ENCODE measurements at places on chromosomes 5 and 9.

DNA sequence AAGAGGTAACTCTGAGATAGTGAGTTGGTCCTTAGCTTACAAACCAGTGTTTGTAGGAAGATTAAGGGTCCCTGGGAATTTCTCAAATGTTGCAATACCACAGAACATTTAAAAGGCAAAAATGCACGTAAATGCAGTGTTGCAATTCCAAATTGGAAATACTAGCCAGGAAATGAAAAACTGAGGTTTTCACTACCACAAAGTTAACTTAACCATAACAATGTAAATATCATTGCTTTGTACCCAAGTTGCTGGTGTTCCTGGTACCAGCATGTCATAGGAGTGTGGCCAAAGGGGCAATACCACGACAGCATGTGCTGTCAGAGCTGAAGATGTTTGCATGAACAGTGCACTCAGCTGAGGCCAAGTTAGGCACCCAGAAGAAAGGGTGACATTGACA, 382.9 kb downstream of the GLIS3 start:
- DNase-seq = no peak

- DNase-seq = no peak
Observed at GRCh38 chr5:160420331-160420610, 1.4 kb upstream of the PTTG1 start.

GRCh38 chr5:169204788-169205400, 96.0 kb downstream of the SLIT3 start:
- DNase-seq = no peak

DNA sequence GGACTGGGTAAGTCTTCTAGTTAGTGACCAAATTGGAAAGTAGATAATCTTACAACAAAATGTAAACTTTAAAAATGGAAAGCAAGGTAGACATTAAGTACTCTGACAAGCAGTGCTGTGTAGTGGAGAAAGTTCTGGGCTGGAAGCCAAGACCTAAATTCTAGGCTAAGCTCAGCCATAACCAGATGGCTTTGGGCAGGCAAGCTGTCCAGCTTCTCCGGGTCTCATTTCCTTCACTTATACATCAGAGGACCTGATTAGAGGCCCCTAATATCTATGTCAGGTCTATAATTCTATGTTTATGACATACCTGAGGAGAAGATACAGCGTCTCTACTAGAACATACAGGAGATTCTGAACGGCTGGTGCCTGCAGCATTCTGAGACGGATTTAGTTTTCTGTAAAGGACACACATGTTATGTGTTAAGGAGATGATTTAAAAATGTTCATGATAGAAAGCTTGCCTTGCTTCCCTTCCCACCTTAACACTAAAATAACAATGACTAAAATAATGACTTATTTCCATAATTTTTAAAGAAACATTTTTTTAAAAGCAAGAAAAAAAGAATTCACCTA, 61.2 kb downstream of the ELL2 start:
- DNase-seq = no peak

GRCh38 chr5:138954257-138955012, 79.3 kb upstream of the LRRTM2 start:
- DNase-seq = no peak

DNA sequence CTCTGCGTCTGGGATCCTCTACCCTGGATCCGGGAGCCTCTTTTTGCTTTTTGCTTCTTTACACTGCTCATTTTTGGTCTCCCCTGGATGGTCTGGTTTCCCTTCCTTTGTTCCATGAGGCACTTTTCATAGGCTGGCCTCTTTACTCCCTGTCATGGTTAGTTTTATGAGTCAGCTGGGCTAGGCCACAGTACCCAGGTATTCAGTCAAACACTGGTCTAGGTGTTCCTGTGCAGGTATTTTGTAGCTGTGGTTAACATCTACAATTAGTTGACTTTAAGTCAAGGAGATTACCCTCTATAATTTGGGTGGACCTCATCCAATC, 17.5 kb downstream of the ANKRD33B start:
- no peak for DNase-seq

DNA sequence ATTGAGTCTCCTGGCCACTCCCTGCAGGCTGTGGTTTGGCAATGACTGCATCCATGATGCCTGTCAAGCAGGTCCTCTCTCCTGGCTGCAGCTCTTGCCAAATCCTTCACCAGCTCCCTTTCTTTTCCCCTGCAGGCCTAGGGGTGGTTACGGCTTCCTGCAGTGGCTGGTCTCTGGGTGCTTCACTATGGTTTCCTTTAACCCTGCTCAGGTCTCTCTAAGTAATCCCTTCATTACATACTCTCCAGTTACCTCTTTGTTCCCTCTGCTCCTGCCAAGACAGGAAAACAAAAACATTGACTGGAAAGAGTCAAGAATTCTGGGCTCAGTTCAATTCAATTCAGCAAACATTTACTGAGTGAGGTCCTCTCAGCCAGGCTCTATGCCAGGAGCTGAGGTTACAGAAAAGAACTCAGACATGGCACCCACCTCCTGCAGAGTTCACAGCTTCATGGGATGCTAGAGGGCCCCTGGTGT, 19.8 kb upstream of the PTPN3 start:
- DNase-seq = no peak

DNA sequence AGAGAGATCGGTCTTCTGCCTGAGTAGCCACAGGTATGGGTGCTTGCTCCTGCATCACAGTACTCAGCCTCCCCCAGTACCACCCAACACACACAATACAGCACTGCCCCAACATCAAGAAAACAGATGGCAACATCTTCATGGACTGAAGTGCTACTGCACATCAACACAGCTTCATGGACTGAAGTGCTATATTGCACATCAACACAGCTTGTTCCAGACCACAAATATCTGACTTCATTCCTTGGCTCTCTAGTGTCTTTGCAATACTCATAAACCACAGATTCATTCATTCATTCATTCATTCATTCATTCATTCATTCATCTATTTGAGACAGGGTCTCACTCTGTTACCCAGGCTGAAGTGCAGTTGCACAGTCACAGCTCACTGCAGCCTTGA, 31.1 kb upstream of the PCA3 start:
- no peak for DNase-seq

DNA sequence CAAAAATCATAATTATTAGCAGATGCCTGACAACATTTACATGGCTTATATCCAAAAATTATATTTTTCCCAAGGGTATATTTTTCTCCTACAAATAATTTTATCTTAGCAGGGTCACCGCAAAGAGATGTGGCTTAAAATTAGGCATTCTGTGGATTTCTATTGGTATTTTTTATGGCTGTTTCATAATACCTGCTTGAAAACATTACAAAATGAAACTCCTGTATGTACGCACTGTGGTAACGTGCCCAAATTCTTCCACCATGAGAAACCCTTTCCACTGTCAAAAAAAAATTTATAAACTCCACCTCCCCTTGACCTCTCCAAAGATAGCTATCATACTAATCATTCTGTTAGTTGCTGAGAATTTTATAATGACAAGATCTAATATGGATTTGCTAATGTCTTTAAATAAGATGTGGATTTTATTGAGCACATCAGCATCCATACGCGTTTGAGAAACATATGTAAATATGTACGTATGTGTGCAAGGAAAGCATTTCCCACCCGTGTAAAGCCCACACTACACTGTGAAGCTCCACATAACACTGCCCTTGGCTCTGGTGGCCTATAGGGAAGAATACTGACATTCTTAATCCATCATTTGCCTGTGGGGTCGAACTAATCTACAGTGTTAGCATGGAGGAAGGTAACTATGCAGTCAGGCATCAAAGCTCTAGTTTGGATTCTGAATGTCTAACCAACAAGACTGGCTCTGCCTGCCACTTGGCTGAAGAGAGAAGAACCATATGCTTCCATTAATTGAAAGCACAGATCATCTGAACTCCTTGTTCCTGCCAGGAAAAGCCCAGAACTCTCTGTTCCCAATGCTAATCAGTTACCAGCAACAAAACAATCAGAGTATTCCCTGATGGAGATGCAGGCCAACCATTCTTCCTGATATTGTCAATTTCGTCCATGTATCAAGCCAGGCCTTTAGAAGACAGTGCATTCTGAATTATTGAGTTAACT, 244.7 kb downstream of the SPOCK1 start:
- no peak for DNase-seq

DNA sequence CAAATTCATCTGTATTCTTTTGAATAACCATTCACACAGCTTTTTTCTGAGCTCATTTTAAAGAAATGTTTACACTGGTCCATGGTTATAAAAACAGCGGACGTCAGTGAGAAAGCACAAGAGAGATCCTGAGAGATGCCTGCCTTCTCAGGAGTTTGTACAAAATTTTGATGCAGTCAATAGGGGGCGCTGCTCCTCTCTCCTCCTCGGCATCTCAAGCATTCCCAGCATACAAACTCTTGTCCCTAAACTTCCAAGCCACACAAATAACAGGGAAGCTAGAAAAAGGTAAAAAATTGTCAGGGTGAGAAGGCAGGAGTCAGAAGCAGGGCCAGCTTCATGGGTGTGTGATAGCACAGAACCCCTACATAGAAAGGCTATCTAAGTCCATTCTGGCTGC, 11.2 kb upstream of the CCDC152 start:
- DNase-seq = no peak

DNA sequence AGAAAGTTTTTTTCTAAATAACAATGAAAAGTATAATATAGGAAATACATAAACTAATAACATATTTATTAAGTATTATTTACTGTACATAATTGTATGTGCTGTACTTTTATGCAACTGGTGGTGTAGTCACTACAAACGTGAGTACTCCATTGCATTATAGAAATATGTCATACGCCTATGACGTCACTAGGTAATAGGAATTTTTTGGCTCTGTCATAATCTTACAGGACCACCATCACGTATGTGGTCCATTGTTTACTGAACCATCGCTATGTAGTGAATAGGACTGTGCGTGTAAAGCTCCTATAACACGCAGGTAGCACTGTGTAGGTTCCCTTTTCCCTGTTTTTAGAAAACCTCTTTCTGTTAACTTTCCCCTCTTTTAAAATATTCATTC, 255.0 kb downstream of the SH3GL2 start:
- DNase-seq = no peak

DNA sequence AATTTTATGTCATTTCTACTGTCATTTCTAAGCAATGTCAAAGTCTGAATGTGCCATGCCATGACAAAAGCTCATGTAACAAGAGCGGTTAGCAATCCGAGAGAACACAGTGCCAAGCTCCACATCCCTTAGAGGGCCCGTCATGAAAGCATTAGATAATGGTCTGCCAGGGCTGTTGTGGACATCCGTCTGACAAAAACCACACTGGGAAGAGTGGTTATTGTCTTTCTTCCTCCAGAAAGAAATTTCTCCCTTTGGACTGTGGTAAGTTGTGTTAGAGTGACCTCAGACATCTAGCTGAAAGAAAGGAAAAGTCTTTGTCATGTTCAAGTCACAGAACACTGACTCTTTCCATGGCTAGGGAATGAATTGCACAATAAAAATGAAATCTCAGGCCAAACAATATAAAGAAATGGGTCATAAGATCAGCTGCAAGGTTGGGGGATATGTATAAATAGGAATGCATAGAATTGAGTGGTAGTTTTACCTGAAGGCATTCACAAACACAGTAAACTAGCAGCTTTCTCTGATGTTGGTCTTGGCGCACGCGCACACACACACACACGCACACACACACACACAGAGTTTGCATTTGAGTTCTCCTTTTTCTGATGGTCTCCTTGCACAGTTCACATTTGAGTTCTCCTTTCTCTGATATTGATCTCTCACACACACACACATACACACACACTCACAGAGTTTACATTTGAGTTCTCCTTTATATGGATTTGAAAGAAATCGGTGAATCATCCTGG, 5.3 kb downstream of the SLC1A3 start:
- no peak for DNase-seq

DNA sequence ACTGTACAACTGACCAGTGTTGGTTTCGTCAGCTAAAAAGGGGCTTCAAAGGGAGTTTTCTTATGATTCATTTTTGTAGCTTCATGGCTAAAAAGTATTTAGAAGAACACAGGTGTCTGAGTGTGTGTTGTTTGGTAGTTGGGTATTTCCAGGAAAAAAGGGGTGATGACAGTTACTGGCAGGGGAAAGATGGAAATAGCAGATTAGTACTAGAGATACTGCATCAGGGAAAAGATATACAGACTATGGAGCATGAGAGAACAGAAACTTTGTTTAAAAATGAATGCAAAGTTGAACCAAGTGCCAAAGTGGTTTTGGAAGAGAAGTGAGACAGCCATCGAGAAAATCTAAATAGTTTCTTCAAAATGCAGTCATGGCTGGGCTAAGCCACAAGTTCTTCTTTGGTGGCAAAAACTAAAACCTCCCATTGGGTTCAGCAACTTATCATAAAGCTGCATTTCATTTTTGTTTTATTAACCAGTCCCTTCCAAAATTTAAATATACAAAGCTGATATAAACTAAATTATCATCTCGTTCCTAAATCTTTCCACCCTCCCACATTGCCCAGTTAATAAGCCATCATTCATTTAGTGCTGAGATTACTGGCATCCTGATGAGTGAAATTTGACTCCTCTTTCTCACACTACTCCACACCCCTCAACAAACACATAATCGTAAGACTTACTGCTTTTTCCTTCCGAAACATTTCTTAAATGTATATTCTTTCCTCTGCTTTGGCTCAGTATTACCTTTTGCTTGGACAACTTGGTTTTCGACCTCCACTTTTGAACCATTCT, 33.5 kb downstream of the ELL2 start:
- no peak for DNase-seq

- DNase-seq = no peak
Observed at GRCh38 chr5:150253416-150254208, 36.0 kb downstream of the CAMK2A start.

GRCh38 chr9:116987721-116988485, 300.8 kb downstream of the TRIM32 start:
- no peak for DNase-seq

DNA sequence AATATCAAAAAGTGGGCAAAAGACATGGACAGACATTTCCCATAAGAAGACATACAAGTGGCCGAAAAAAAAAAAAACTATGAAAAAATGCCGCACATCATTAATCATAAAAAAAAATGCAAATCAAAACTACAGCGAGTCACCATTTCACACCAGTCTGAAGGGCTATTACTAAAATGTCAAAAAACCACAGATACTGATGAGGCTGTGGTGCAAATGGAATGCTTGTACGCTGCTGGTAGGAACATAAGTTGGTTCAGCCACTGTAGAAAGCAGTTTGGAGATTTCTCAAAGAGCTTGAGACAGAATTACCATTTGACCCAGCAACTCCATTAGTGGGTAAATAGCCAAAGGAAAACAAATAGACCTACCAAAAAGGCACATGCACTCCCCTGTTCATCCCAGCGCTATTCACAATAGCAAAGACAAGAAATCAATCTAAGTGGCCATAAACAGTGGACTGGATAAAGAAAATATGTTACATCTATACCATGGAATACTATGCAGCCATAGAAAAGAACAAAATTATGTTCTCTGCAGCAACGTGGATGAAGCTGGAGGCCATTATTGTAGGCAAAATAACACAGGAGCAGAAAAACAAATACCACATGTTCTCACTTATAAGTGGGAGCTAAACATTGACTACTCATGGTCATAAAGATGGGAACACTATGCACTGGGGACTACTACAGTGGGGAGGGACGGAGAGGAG, 110.6 kb upstream of the BOD1 start:
- no peak for DNase-seq

- DNase-seq = no peak
Observed at GRCh38 chr5:1172007-1172581, 29.3 kb upstream of the SLC6A19 start.

GRCh38 chr5:54171645-54172384, 138.6 kb downstream of the ARL15 start:
- DNase-seq = no peak

GRCh38 chr5:156331181-156331580, 4.2 kb downstream of the SGCD start:
- DNase-seq = no peak

- no peak for DNase-seq
Observed at GRCh38 chr5:88394536-88395175, 126.0 kb upstream of the TMEM161B start.

- DNase-seq = no peak
Observed at GRCh38 chr9:122307061-122307460, 42.4 kb downstream of the MRRF start.
